ENCODE measurements at places on chromosomes 7 and 10.

- no peak for DNase-seq
These were observed 13.9 kb downstream of the TET1 start for GRCh38 chr10:68574051-68574450.

GRCh38 chr10:13505052-13505680 lies 23.6 kb downstream of the BEND7 start:
- DNase-seq: no peak

DNA sequence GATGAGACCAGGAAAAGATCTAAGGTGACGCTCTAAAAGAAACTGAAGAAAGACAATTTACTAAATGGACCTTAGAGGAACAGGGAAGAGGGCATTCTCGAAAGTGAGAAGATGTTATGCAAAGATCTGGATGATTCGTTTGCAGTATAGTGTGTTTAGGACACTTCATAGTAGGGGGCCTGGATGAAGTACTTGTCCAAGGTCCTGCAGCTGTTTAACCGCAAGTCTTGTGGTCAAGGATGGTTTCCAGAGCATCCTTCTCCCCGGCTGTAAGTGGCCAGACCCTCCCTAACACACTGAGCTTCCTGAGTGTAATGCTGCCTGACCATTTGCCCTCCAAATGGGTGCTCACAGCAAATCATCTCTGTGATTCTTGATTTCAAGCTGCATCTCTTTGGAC lies 101.6 kb downstream of the XPNPEP1 start:
- no peak for DNase-seq

GRCh38 chr7:149604521-149604920 lies 106.9 kb upstream of the ZNF746 start:
- no peak for DNase-seq

- DNase-seq: peak; percentile 8
These were observed 46.7 kb upstream of the ANTXRL start for GRCh38 chr10:46239993-46240683.

DNA sequence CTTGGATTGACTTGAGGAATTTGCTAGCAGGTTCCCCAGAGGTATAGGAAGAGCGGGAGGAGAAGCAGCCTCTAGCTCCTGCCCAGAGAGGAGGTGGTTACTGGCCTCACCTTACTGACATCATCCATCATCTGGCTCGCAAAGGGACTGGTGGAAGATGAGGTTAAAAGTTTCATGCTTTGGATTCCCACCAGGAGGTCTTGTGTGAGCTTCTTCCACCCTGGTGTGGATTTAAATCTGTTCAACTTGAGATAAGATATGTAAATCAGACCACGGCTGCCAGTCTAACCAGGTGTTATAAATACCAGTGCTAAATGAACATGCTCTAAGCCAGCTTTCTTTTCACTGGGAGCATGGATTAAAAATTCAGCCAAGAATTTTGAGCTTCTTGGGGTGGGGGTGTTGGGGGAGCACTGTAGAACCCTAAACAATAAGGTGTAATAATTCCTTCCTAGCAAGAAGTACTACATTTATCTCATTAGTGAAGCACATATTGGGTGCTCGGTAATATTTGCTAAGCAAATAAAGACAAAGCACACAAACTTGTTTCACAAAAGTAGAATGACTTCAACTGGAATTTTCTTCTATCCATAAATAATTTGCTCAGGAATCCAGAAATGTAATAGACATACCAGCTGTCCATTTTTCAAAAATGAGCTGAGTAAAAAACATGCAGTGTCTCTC lies 7.8 kb downstream of the PROSER2 start:
- no peak for DNase-seq

DNA sequence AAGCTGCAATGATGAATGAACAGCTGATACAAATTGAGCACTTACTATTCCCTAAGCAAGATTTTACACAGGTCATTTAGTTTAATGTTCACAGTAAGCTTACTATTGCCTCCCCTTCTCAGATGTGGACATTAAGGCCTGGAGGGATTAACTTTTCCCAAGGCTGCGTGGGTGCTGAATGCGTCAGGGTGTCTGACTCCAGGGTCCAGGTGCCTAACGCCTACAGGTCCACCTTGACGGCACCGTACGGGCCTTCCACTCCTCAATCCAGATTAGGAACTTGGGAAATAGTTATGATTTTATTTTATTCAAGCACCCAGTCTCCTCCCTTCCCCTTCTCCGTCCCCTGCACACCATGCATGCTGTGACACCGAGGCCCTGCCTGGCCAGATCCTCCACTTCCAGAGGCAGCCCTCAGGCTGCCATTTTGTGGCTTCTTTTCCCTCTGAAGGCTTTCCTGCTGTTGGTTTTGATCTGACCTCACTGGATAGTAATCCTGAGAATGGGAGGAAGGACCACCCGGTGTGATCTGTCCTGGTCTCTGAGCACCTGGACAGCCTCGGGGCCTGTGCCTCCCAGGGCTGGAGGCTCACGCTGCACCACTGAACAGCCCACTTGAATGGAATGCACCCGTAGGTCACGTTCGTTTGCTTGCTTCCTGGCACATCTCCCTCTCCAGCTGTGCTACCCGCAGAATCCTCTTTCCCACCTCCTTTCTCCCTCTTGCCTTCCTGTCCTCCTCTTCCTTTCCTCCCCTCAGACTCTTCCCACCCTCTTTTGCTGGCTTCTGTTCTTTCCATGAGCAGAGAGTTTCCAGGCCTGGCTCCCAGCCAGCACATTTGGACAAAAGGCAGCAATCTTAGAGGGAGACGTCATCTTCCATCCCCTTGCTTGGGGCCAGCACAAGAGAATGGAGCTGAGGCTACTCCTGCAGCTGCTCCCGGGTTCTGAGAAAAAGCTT lies 14.4 kb downstream of the DENND2A start:
- DNase-seq: peak; percentile 68

DNA sequence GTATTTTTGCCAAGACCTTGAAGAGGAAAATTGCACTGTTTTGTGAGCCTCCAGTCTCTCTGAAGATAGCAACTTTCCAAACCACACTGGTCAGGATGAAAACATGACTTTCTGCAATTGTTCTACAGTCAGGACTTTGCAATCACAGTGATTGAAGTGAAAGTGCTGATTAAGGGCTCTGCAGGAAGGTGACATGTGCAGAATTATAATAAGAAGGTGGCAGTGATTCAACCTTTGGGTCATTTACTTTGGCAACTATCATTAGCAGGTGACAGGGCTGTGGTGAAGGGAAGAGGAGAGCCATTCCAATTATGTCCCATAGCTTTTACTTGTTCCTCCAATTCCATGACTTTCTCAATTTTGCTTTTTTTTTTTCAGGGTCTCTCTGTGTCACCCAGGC lies 350.0 kb upstream of the FZD8 start:
- no peak for DNase-seq

DNA sequence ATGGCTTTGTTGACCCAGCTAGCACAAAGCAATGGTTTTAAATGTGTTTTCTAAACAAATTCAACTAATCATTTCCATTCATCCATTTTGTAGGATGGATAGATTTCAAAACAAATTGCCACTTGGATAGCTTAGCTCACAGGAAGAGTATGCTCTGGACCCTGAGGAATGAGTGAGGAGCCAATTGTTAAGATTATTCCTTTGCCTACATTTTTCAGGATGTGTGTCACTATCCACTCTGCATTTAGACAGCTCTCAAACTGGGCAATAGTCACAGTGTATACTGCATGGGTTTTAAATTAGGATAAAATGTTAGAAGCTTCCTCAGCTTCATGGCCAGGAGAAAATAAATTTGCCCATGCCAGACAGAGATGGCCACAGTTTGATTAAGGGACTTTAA lies 605.6 kb upstream of the TEX47 start:
- no peak for DNase-seq

DNA sequence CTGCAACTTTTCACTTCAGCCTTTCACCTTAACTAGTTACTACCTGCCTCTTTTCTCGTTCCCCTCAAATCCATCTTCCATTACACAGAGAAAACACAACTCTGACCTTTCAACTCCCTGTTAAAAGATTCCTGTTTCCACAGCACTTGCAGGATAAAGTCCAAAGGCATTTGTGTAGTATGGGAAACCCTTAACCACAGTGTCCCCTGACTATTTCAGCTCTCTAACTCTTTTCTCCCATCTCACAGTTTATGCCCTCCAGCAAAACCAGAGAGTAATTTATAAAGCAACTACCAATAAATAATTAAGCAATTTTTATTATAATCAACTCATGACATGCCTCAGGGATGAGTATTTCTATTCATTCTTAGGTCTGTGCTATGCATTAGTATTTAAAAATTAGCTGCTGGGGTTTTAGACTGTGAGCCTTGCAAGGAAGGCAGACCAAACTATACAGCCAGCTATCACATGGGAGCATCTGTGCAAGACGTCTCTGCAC lies 51.0 kb downstream of the COL1A2 start:
- no peak for DNase-seq

- DNase-seq: no peak
These were observed 83.6 kb downstream of the WDFY4 start for GRCh38 chr10:48768144-48768766.

- DNase-seq: peak; percentile 34
These were observed 825 bp downstream of the MRPL32 start for GRCh38 chr7:42932811-42933591.

GRCh38 chr7:117411539-117411938 lies 15.8 kb downstream of the ASZ1 start:
- DNase-seq: no peak

DNA sequence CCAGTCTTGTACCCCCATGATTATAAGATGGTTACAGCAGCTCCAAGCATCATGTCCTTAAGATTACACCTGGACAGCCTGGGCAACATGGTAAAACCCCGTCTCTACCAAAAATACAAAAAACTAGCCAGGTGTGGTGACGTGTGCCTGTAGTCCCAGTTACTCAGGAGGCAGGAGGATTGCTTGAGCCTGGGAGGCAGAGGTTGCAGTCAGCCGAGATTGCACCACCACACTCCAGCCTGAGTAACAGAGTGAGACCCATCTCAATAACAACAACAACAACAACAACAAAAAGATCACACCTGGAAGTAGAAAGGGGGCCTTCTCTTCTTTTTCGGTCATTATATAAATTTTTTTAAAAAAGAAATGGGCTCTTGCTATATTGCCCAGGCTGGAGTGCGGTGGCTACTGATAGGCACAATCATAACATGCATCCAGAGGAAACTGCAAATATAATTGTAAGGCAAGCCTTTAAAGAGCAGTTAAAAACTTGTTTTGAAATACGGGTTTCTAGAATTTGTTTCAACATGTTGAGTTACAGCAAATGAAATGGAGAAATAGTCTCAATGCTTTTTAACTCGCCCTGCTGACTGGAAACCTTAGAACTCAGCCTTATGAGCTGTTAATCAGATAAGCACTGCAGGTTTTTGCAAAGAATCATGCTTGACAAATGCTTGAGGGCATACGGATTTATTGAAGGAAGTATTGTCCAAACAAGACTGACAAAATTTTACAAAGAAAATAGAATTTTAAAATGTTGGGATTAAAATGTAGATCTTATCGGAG lies 4.7 kb upstream of the ENTPD7 start:
- DNase-seq: no peak

DNA sequence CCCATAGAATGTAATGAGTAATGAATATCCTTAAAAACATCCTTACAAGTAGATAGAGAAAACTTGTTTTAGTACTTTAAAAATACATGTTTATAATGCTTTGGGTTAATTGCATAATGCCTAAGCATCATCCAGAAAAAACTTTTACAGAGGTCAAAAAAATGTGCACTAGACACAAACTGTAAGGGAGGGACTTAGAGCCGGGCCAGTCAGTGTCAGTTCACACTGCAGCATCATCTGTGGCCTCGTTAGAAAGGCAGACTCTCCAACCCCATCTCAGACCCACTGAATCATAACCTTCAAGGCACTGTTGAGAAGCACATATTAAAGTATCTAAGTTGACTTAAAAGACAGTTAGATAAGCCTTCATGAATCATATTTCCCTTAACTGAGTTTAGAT lies 230.1 kb upstream of the PRPS1L1 start:
- no peak for DNase-seq

DNA sequence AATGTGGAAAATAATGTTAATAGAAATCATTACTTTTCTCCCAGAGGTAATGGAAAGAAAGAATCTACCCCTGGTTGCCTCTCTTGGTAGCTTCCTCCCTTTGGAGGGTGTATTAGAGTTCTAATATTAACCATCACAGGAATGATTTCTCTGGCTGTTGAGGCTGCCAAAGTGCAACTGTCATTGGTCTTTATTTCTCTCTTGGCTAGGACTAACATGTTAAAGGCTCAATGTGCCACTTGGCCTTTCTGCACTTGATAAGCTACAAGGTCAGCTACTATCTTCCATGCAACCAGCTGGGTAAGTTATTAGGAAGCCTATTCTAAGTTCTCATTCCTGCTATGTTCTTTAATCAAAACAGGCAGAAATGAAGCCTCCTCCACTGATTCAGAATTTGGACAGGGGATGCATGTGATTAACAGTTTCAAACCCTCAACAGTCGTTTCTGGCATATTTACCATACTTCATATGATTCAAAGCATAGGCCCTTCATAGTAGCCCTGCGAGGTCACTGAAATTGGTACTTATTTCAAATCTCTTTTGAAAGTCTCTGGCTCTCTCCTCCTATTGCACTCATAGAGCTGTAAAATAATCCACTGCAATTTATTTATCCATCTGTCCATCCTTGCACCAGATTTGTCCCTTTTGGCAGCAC lies 645.0 kb downstream of the SORCS1 start:
- no peak for DNase-seq
